Effector CD8-positive, alpha-beta T cell (primary cell): ENCODE measurements at places on chromosomes 5 and 9.

- no peak for DNase-seq
Measured at GRCh38 chr5:55544341-55544740, 9.6 kb upstream of the PLPP1 start.

DNA sequence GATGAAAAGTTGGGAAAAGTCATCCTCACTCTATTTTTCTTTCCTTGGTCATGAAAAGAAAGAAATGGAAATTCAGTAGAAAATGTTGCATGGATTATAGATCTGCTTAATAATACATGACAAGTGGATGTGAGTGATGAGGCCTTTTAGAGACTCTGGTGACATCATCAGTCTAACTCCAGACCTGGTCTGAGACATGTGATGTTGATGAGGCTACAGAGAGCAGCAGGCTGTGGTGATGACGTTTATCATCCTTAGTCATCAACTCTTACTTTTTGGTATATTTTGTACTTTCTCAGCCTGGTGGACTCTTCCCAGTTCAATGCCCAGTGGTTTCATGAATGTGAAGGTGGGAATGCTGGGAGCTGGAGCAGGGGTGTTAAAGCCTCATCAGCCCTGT is 116.4 kb downstream of the TTLL11 start:
- no peak for DNase-seq

DNA sequence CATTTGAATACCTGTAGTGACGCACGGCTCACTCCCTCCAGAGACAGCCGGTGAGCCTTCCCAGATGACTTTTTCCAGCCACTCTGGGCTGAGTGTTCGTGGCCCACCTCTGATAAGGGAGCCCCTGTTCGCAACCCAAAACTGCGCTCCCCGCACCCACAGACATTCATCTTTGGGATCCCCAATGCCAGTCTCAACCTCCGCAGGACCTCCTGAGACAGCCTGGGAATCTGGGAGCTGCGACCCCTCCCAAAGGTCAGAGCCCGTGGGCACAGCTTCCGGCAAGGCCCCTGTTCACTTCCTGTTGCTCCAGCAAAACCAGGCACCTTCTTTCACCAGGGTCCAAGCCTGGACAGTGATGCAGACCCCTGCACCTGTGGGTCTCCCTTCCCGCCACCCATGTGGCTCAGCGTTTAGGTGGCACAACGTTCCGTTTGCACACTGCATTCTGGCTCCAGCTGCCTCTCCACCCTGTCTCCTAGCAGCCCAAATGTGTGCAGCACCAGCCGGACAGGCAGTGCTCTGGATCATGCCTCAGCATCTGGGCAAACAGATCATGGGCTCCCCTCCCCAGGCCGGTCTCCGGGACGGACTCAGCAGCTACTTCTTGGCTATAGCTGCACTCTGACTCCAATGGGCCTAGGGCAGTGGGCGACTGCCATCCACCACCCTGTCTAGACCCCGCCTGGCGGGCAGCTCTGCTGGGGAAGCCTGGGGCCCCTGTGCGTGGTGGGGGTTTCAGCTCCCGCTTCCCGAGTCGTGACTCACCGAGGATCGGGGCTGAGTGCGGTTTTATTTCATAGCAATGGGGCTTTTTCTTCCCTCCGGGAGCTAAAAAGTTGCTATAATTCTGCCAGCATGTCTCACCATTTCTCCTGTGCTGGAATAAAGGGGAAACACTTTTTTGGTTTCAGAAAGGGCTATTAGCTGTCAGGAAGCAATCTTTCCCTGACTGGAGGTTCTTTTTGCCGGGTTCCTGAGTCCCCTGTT is 156.0 kb downstream of the OLFM1 start:
- no peak for DNase-seq

GRCh38 chr9:96061293-96061987 is 185.9 kb downstream of the ERCC6L2 start:
- DNase-seq, result peak; percentile 20

- DNase-seq, result no peak
Measured at GRCh38 chr5:40676613-40677343, 2.9 kb upstream of the PTGER4 start.

DNA sequence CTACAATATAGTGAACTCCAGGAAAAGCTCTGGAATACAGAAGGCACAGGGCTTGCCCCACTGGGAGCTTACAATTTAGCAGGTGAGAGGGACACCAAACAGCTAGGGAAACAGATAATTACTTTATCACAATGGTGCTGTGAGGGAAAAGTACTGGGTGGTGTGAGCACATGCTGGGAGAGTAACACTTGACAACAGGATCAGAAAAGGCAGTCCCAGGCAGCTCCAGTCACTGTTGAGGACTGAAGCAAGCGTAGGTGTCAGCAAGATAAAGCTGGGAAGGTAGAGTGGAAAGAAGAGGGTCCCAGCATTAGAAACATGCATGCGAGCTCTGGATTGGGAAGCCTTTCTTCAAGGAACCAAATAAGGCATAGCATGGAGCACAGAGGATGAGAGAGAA is 296.0 kb downstream of the ATPSCKMT start:
- no peak for DNase-seq

GRCh38 chr9:86459191-86459590 is 105.0 kb upstream of the TUT7 start:
- no peak for DNase-seq

DNA sequence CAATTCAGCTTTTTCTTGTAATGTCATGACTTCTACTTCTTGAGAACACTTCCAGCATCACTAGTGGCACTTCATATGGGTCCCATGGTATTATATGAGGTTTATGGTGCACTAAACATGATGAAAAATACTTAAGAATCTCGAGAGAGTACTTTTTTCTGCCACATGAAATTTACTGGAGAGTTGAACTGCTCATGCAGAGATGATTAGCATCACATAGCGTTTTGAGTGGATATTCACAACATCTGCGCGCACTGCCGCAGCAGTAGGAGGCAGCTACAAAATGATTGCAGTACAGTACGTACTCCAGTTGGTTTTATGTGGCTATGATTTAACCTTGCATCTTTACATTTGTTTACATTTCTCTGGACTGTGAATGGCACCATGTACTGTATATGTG is 14.7 kb downstream of the RAD1 start:
- DNase-seq, result no peak

DNA sequence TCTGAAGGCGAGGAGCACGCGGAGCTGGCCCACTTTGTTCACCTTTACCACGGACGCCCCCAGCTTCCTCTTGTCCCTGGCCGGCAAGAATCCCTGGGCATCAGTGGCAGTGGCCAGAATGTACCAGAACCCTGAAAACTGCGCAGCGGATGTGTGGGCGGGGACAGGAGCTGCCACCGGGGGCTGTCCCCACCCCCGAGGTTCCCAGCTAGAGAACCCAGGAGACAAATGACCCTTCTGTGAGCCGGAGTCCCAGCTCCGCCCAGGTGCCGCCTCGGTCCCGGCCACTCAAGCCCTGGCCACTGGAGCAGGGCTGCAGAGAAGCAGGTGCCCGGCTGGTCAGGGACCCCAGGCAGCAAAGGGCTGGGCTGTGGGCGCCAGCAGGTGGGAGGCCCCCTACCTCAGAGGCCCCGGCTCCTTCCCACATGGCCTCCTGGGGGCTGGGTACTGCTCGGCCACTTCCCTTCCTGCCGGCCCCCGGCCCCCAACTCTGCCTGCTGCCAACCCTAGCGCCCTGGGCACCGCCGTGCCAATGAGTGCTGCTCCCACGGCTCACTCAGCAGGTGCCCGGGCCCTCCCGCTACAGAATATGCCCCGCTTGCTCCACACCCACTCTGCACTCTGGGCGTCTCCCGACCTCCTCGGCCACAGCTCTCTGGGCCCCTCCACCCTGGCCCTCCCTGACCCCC is 713 bp downstream of the LCN10 start:
- no peak for DNase-seq

DNA sequence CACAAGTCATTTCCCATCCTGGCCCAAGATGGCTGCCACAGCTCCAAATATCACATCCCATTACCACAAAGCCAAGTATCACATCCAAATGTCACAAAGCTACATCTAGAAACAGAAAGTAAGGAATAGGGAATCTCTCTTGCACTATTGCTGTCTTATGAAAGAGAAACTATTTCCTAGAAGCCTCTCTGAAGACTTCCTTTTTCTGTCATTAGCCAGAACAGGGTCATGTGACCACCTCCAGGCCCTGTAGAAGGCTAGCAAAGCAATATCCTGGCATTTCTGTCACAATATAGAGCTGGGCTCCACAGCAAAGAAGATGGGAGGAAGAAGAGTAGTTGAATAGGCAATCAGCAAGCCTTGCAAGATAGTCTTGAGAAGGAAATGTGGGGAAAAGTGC is 99.2 kb downstream of the SH3TC2 start:
- no peak for DNase-seq
